Right renal cortex interstitium (tissue), 3 donors: ENCODE measurements at places on chromosomes 5 and 9. TPM values are rescaled to one million over a fixed set of nuclear protein-coding genes. Genes with fewer than 3 reads are reported as not detected.

Gene PTGR1
- 397 TPM for polyA plus RNA-seq

GRCh38 chr5:157130925-157131324 is 11.7 kb downstream of the MED7 start:
- no peak for DNase-seq

- DNase-seq: no peak
Measured at GRCh38 chr5:78953092-78953800, 31.9 kb downstream of the ARSB start.

GRCh38 chr9:77961541-77961940 is 70.1 kb downstream of the GNAQ start:
- DNase-seq: no peak

GRCh38 chr9:129383019-129383560 is 205.0 kb upstream of the IER5L start:
- no peak for DNase-seq
